ENCODE measurements at places on chromosomes 1 and 21. TPM values are rescaled to one million over a fixed set of nuclear protein-coding genes. Genes with fewer than 3 reads are reported as not detected.

Gene REN
- not detected for total RNA-seq

Gene IL12RB2
- 0.50 TPM for total RNA-seq

Gene LINGO4
- total RNA-seq, result not detected

Gene PYHIN1
- 2.0 TPM for total RNA-seq

Gene PODN
- total RNA-seq, result 60.4 TPM

Gene WLS
- total RNA-seq, result 120 TPM

Gene FAM72B
- not detected for total RNA-seq

Gene PKLR
- total RNA-seq, result not detected

Gene PRR9
- total RNA-seq, result not detected

GRCh38 chr1:114521396-114522263, 10.6 kb upstream of the TRIM33 start:
- no peak for ATAC-seq

- ATAC-seq, result no peak
Measured at GRCh38 chr1:179785728-179786127, 42.6 kb downstream of the FAM163A start.

GRCh38 chr1:247639381-247639981, 34.1 kb downstream of the OR2G3 start:
- peak; percentile 88 for ATAC-seq

- ATAC-seq, result no peak
Measured at GRCh38 chr1:101964708-101965107, 32.0 kb downstream of the OLFM3 start.

- peak; percentile 10 for ATAC-seq
Measured at GRCh38 chr1:235552146-235552716, 48.0 kb upstream of the B3GALNT2 start.

- no peak for ATAC-seq
Measured at GRCh38 chr1:208455821-208456220, 211.6 kb upstream of the PLXNA2 start.

- no peak for ATAC-seq
Measured at GRCh38 chr1:238681021-238681420, 705.3 kb upstream of the CHRM3 start.

DNA sequence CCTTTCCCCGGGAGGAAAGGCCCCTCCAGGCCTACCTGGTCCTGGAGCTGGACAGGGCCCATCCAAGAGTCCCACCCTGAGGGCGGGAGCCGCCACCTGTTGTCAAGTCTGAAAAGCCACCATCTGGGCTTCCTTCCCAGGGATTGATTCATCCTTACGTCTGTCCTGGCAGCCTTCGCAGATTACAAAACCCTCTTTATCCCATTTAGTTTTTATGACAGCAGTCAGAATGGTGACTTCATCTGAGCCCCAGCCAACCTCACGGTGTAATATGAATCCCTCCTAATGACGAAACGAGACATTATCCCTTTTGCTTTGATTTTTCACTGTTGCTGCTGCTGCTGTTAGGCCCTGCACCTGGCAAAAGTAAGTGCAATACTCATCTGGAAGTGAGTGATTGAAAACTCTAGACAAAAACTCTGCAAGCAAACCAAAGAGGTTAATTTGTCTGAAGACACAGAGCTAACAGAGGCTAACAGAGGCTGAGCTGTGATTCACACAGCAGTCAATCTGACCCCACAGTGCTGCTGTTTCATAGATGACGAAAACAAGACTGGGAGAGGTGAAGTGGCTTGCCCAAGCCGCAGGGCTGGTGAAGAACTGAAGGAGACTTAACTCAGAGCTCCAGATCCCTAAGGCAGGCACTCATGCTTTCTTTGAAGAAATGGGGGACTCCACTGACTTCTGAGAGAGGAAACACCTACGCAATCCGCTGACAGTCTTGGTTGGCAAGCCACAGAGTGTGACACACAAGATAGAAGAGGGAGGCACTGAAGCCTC, 30.0 kb upstream of the S100A7 start:
- peak; percentile 94 for ATAC-seq

DNA sequence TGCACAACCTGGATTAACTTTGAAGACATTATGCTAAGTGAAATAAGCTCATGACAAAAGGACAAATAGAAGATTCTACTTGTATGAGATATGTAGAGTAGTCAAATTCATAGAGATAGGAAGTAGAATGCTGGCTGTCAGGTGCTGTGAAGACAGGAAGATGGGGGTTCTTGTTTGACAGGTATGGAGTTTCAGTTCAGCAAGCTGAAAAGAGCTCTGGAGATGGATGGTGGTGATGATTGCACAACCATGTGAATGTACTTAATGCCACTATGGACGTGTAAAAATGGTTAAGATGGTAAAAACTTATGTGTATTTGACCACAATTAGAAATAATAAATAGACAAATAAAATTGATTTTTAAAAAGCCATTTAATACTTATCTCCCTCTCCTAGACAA, 169.8 kb upstream of the DUSP10 start:
- ATAC-seq, result no peak

- peak; percentile 96 for ATAC-seq
Measured at GRCh38 chr1:219173758-219174459, at the start of gene LYPLAL1. Gene LYPLAL1 (plus strand): TSS chr1:219173878. CDS start chr1:219173891, 13 bp downstream.

DNA sequence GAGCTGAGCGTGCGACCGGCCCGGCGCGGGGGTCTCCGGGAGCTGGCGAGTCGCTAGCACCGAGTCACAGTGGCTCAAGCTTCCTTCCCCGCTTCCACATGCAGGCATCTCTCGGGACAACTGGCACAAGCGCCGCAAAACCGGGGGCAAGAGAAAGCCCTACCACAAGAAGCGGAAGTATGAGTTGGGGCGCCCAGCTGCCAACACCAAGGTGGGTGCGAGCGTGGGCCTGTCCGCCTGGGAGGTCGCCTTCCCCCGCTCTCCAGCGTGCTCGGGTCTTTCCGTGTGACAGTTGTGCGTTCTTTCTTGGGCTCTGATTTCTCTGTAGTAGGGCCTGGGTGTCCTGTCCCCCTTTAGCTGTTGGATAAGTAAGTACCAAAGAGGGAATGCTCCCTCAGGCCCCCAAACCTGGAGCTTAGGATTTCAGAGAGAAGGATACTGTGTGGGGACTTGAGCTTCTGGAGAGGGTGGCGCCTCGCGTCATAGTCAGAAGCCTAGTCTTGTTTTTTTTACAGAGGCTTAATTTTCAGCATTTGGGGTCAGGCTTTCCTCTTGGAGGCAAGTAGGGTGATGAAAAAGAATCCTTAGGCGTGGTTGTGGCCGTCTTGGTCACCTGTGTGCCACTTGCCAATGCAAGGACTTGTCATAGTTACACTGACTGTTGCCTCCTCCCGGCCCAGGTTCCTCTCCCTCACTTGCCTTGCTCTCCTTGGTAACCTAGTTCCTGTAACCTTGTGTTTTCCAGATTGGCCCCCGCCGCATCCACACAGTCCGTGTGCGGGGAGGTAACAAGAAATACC, 790 bp downstream of the RPS8 start:
- peak; percentile 1 for ATAC-seq

GRCh38 chr1:228752675-228753265, 17.5 kb downstream of the RHOU start:
- ATAC-seq, result no peak

DNA sequence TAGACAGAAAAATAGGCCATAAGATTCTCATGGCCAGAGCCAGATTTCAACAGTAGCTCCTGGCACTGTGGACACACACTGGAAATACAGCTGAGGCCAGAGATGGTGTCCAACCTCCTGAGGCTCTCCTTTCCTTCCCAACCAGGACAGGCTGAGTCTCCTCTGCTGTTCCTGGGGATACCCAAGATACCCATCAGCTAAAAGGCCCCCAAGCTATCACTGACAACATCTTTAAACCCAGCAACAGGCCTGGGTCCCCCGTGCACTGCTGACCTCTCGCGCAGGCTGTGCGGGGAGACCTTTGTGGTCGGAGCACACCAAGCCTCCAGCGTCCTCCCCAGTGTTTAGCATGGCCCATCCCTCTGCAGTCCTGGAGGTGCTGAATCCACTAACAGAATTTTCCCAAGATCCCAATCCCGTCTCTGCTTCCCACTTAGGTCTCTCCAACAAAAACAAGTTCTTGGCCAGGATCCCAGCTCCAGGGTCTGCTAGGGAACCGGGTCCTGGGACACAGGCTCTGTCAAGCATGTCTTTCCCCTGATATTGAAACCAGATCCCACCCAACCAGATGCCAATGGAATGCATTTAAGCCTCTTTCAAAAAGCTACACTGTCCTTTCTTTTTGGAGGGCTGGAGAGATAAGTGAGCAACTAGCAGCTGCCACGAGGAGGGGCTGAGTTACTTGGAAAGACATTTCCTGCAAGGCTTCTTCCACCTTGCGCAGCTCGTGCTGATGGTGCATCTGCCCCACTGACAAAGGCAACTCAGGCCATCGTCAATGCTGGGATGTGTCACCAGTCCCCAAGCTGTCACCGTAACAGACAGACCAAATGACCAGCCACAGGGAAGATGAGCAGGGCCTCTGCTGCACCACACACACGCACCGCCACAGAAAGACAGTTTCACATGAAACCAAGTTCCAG, 73.2 kb downstream of the BCAR3 start:
- ATAC-seq, result peak; percentile 20

GRCh38 chr1:204550926-204551325, 34.7 kb downstream of the MDM4 start:
- ATAC-seq, result no peak

GRCh38 chr1:248850536-248851251, 8.2 kb downstream of the ZNF692 start:
- no peak for ATAC-seq

GRCh38 chr21:33668180-33668579, 25.9 kb downstream of the ITSN1 start:
- ATAC-seq, result no peak

DNA sequence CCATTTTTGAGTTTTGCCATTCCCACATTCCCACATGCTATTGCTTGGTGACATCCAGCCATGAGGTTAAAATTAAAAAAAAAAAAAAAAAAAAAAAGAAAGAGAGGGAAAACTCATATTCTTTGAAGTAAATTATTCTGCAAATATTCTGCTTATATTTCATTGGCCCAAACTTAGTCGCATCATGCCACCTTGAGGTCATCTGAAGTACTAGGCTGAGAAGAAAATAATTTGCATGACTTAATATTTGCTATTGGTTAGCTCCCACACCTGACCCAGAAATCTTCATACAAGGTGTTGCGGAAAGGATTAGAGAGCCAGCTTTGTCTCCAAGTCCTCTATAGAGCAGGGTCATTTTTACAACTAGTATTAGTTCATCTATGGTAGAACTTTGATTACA, 2206.0 kb downstream of the MRPL39 start:
- ATAC-seq, result no peak

Measured in gastroesophageal sphincter (tissue), 4 donors.